NCI-H2227 treated with DMSO at 0.1 percent for 48 hours (cell line): ENCODE measurements at places on chromosomes 2 and 18.

DNA sequence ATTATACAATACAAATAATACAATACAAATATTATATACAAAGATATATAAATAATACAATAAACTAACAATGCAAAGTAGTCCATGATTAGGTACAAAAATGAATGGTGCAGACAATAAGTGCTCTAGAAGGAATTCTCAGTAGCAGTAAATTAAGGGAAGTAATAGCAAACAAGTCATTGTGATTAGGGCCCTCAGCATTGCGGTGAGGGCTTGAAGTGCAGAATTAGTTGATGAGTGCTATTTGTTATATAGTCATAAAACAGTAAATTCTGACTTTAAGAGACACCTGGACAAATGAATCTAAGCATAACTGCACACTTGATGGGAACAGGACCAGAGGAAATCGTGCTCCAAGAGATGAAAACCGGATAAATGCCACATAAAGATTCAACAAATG, 74.9 kb downstream of the ANKRD44 start:
- no peak for DNase-seq

- DNase-seq, result no peak
Observed at GRCh38 chr2:66445925-66446871, 11.3 kb downstream of the MEIS1 start.

- no peak for DNase-seq
Observed at GRCh38 chr2:9991829-9992273, 40.4 kb downstream of the GRHL1 start.

DNA sequence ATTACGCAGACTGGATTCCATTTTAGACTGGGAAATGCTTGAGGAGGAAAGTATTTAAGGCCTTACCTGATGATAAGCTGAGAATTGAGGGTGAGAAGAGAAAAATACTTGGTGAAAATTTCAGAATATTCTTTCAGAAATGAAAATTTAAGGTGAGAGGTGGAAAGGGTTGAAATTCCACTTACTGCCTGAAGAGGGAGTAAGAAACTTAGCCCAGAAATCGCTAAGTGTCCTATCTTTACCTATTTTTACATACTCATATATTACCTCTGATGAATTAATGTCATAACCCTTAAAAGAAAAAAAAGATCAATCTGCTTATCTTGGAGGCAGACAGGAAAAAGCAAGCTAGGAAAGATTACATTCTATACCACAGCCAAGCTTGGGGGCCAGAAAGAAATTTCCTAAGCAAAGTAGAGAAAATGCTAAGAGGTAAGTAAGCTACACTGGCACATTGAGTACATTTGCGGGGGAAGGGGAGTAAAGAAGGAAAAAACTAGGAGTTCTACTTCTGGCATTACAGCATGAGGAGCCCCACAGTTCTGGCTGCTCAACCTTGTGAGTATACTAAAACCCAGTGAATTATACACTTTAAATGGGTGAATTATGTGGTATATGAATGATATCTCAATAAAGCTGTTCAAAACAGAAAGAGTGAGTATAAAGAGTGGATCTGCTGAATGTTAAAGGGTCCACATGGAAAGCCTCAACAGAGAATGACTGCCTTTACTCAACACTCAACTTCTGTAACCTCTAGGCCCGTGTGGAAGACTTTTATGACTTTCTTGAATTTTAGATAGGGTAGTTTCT, 33.8 kb downstream of the SMC6 start:
- no peak for DNase-seq

DNA sequence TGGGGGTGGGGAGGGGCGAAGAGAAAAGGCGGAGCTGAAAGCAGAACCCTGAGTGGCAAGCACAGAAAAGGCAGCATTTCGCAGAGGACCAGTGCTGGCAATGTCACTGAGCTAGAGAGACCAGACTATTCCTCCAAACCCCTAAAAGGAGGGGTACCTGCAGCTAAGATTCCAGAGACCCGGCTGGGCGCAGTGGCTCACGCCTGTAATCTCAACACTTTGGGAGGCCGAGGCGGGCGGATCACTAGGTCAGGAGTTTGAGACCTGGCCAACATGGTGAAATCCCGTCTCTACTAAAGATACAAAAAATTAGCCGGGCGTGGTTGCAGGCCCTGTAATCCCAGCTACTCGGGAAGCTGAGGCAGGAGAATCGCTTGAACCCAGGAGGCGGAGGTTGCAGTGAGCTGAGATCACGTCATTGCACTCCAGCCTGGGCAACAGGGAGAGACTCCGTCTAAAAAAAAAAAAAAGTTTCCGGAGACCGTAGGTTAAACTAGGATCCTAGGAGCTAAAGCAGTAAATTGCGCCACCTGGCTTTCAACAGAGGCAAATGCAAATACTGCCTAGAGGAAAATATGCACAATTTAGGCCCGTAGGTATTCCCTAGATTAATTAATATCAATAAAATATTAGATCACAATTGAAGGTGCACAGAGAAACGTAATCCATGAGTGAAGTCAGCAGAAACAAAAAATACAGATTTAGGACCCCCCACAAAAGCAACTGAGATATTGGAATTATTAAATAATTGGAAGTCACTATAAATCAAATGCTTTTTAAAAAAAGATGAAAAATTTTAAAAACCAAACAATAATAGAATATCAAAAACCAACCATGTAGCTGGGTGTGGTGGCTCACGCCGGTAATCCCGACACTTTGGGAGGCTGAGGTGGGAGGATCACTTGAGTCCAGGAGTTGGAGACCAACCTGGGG, 4.9 kb downstream of the UCN start:
- DNase-seq, result peak; percentile 70

DNA sequence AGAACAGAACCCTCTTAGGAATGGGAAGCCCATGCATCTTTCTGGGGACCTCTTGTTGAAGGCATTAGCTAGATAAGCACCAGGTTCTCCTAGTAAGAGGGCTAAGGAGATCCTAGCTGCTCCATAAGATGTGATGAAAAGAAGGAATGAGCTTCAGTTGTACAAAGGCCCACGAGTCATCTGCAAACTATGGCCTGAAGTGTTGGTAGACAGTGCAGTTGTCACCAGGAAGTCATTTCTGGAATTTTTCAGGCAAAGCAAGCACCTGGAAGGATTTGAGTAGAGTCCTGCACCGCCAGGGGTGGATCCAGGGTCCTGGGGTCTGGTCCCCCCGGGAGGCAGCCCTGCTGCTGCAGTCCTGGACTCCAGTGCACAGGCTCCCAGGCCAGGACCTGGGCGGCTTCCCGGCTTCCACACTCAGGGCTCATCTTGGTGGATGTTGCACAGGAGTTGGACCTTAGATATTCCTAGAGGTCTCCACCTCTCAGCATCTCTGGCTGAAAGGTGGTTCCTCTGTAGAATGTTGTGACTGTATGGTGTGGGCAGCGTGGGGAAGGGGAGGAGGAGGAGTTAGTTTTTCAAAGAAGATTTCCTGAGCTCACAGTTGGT, 85.3 kb downstream of the LDLRAD4 start:
- DNase-seq, result no peak

DNA sequence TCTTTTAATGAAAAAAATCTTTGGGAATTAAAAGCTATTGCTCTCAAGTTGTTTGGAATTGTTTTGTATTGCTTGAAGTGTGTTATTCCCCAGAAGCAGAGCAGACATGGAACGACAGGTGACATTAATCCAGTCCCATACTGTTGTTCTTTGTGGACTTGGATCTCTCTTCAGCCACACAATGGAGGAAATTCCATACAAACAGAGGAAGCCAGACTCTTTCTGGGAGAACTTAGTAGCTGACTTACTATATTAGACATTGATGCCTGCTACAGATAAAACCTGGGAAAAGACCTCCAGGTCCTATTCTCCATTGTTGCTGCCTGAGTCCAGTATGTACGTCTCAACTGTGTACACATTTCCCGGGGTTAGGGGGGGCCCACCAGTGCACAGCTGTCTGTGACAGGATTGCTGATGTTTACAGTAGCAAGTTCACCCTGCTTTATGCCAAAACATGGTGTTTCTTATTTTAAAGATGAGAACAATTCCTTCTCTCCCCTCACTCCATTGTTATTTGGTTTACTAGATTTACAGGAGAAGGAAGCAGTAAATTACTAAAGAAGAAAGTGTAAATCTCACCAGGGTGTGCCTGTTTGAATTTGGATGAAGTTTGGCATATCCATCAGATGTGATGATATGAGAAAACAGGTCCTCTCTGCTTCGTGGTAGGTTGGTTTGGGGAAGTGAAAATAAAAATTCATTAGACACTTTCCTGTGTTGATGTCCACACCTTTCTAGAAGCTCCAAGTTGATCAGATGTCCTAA, 142.4 kb upstream of the RBBP8 start:
- DNase-seq, result no peak

- no peak for DNase-seq
Observed at GRCh38 chr2:43054367-43054766, 172.0 kb downstream of the ZFP36L2 start.

DNA sequence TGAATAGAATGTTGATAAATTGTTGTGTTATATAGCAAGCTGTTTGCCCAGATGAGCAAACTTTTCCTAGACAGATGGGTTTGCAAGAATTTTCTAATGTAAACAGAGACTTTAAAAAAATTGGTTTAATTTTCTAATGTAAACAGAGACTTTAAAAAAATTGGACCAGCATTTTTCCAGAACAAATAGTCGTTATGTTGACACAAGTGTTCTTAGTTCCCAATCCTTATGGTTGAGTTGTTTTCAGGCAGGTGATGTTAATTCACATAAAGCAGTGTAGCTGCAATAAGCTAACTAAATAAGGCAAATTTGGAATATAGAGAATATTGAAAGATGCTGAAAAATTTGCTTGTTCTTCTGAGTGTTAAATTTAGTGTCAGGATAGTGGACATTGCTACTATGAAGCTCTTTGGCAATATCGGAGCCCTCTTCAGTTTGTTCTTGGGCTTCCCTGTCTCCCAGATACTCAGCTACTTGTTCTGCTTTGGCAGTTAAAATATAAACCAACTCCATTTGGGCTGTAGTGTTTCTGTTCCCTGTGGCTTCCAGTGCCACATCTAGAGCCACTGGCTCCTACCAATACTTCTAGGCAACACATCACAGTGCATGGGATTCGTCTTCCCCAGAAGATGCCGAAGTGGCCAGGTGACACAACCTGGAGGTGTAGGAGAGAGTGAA, 105.7 kb downstream of the DYNAP start:
- DNase-seq, result no peak

- no peak for DNase-seq
Observed at GRCh38 chr2:109209941-109210340, 80.9 kb downstream of the SH3RF3 start.

- DNase-seq, result no peak
Observed at GRCh38 chr18:47953471-47953931, 23.0 kb upstream of the SMAD2 start.

GRCh38 chr2:34353509-34354113, 754.5 kb upstream of the FAM98A start:
- DNase-seq, result no peak

- DNase-seq, result no peak
Observed at GRCh38 chr2:118016911-118017310, 3.0 kb upstream of the CCDC93 start.

DNA sequence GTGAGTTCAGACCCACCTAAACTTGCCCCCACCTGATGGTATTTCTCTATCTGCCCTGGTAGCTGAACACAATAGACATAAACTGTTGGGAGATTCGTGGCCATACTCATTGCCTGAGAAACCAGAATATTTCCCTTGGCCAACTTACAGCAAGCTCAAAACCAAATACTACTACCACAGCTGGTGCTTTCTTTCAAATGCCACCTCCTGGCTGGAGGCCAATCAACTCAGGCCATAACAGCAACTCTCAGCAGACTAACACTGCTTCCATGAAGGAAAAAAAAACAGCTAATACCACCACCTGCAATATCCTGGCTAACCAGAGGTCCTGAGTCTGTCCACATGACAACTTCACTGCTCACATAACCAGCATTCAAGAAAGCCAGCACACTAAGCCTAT, 373.1 kb downstream of the CMPK2 start:
- DNase-seq, result no peak

- DNase-seq, result no peak
Observed at GRCh38 chr2:145110668-145111356, 590.9 kb upstream of the ZEB2 start.

DNA sequence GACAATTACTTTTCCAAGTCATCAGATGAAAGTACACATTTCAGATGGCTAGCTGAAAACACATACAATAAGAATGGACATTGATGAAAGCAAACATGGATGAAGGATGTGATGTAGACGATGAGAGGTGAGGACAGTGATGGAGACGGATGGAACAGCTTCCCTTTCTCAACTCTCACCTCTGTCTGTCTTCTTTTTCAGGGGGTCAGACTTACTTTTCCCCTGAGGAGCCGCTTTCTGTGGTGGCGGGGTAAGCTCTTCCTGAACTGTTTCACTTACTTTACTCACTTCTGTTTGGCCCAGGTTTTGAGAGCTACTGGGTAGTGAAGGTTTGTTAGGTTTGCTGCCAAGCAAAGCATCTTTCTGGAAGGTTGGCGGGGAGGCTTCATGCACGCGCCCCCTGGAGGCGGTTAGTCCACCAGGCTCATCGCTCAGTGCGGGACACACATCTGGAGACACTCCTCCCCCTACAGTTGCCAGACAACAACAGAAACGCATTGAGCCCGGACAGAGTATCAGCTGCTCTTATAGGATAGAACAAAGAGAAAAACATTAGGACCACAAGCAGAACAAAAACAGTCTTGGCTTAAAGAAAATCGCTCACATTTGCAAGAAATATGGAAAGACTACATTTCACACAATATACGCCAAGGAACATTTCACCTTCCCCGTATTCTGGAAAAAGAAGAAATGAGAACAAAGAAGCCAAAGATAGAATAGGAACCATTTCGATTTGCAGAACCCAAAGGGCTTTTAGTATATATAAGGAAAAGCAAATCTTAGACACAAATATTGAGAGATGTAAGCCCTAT, 90.5 kb downstream of the MYOM1 start:
- peak; percentile 82 for DNase-seq

GRCh38 chr2:27249159-27249890, 13.5 kb downstream of the SLC30A3 start:
- no peak for DNase-seq

GRCh38 chr2:74849228-74849892, 15.4 kb downstream of the HK2 start:
- DNase-seq, result no peak

GRCh38 chr18:2839202-2839601, 7.6 kb upstream of the EMILIN2 start:
- no peak for DNase-seq

- no peak for DNase-seq
Observed at GRCh38 chr18:27094621-27095020, 90.5 kb downstream of the CHST9 start.

DNA sequence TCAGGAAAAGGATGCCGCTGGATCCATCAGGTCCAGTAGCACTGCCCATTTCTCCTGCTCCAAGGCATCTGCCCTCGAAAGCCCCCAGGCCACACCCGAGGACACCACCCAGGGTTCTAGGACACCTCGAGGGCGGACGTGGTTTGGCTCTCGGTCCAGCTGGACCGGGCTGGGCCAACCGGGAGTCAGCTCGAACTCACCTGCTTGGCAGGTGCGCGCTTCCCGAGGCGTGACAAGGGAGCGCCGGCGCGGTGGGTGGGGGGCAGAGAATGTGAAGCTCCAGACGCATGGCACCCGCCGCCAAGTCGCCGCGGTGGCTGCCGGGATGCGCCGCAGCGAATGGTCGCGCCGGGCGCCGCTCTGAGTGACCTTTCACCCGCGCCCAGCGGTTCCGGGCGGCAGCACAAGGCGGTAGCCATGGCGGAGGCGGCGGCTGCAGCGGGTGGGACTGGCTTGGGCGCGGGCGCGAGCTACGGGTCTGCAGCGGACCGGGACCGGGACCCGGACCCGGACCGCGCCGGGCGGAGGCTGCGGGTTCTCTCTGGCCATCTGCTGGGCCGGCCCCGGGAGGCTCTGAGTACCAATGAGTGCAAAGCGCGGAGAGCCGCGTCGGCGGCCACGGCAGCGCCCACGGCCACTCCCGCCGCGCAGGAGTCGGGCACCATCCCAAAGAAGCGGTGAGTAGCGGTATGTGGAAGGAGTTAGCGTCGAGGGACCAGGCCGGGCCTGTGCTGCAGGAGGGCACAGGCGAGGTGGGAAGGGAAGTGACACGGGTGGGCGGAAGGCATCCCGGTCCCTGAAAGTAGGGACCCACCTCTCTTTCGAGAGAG, at the start of gene AGPS:
TSS of gene AGPS (plus strand) at position 401 of the 830 bp plus-strand sequence. CDS start at position 418, 17 bp downstream.
- peak; percentile 82 for DNase-seq
